ENCODE measurements at places on chromosomes 1 and 21. TPM values are rescaled to one million over a fixed set of nuclear protein-coding genes. Genes with fewer than 3 reads are reported as not detected.
A peak's percentile ranks its signal among the peaks of the same experiment; 100 is the strongest.

The PRKAA2 gene
- 65.9 TPM for total RNA-seq

The KCNJ9 gene
- not detected for total RNA-seq

The RAD54L gene
- total RNA-seq, result 0.89 TPM

The HS2ST1 gene
- total RNA-seq, result 15.7 TPM

The AADACL3 gene
- not detected for total RNA-seq

The TMEM63A gene
- 41.9 TPM for total RNA-seq

The LENEP gene
- not detected for total RNA-seq

The GFI1 gene
- 0.45 TPM for total RNA-seq

The FAM72D gene
- total RNA-seq, result 0.25 TPM

The PROK1 gene
- 1.3 TPM for total RNA-seq

The ERICH3 gene
- not detected for total RNA-seq

The KIF2C gene
- total RNA-seq, result 1.6 TPM

The GUCA2A gene
- not detected for total RNA-seq

The NPL gene
- total RNA-seq, result 9.5 TPM

The RAB4A gene
- 99.1 TPM for total RNA-seq

The KRTAP7-1 gene
- not detected for total RNA-seq

The TAS1R1 gene
- not detected for total RNA-seq

The TNFSF18 gene
- not detected for total RNA-seq

The PCP4 gene
- 7.5 TPM for total RNA-seq

GRCh38 chr1:40626383-40626770 is 39.1 kb downstream of the RIMS3 start:
- DNase-seq, result no peak

GRCh38 chr1:21848524-21849174 is 36.6 kb downstream of the LDLRAD2 start:
- no peak for DNase-seq

DNA sequence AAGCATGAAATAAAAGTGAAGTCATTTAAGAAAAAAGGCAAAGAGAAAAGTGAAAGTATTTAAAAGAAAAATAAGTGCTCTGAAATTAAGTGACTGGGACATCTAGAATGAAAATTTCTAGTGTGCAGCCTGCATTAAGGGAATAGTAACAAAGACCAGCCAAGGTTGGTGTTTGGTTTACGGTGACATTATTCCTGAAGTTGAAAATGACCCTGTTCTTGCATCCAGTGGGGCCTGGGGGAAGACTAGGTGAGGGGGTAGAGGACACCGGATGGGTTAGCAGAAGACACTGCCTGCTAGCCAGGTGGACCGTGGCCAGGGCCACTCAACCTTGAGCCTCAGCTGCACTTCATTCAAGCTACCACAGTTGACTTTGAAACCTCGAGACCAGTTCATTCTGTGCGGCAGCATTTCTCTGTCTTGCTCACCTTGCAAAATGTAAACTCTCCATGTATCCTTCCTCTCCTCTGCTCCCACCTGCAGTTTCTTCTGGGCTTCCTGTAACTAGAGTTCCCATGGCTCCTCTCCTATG is 14.3 kb upstream of the KCNK1 start:
- DNase-seq, result no peak

DNA sequence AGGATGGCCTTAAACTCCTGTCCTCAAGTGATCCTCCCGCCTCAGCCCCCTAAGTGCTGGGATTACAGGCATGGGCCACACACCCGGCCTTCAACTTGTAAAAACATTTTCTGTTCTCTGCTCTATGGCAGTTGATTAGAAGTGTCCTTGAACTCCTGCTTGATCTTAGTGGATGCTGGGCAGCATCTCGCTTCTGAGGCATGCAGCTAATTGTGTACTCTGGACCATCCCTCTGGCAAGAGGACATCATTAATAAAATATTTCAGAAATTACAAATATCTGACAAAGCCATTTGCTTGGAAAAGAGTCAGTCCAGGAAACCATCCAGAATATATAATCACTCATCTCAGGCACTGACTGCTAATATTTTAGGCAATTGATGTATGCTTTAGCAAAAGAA is 8.1 kb downstream of the NGF start:
- DNase-seq, result no peak

DNA sequence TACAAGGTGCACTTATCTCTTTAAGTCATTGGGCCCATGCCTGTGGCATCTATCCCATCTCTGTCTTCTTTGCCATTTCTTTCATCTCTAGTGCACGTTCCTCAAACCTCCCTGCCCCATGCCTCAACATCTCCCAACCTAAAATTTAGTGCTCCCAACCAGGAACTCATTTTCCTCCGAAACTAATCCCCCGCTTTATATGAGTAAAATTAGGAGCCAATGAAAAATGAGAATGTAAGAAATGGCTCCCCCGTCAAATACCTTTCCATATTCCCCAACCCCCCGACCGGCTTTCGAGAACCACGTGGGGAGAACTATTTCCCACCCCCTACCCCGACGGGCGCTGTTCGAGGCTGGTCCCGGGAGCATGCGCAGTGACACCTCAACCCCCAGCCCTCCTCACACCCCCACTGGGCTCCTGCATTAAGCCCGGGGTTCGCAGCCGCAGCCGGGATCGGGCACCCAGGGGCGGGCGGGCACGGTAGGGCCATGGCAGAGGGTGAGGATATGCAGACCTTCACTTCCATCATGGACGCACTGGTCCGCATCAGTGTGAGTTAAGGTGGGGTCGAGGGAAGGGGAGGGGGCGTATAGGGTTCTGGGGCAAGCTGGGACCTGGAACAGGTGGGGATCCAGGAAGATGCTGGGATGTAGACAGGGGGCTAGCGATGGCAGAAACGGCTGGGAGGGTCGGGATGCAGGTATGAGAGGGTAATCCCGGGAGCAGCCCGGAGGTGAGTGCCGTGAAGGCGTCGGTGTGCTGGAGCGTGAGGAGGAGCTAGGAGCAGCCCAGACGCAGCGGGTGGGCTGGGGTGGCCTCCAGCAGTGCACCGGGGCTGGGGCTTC is at the start of gene TRIM46:
TRIM46 (plus strand) TSS at position 372 of the 846 bp plus-strand sequence; CDS start at position 490, 118 bp downstream.
- DNase-seq, result peak; percentile 34

DNA sequence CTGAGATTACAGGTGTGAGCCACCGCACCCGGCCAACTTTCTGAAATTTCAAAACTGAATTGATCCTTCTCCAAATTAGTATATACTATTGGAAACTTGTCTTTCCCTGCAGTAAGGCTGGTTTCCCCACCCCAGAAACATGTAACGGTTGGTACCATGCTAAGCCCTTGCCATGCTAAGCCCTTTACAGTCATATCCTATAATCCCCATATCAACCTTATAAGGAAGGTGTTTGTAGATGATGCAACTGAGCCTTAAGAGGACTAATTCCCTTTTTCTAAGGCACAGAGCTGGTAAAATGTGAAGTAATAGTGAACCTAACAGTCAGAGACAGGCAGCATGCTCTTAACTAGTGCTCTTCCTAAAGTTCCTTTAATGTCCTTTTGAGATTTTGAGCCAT is 413.7 kb downstream of the DISC1 start:
- no peak for DNase-seq

DNA sequence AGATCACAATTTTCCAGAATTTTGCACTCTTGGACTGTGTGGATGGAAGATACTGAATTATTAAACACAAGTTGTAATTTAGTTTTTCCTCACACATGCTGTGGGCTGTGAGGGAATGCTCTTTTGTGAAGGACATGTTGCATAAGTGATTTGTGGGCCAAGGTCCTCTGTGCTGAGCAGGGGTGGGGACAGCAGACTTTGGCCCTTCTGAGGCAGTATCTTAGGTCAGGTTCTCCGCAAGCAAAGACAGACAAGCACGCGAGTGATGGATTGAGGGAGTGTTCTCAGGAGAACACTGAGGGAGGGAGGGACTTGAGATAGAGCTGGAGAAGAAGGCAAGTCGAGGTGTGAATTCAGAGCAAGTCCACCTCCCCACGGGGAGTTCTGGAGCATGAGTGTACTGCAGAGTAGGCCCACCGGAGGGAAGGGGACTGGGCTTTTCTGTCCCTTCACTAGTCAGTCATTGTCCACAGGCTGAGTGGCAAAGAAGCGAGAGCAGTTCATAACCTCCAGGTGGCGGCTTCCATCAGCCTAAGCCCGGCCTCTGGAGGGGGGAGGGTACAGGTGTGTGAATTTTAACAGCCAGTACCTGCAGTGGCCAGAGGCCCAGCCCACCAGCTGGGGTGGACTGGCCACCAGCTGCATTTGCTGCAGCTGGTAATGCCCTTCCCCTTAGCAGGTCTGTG is 19.1 kb upstream of the CD101 start:
- DNase-seq, result no peak

DNA sequence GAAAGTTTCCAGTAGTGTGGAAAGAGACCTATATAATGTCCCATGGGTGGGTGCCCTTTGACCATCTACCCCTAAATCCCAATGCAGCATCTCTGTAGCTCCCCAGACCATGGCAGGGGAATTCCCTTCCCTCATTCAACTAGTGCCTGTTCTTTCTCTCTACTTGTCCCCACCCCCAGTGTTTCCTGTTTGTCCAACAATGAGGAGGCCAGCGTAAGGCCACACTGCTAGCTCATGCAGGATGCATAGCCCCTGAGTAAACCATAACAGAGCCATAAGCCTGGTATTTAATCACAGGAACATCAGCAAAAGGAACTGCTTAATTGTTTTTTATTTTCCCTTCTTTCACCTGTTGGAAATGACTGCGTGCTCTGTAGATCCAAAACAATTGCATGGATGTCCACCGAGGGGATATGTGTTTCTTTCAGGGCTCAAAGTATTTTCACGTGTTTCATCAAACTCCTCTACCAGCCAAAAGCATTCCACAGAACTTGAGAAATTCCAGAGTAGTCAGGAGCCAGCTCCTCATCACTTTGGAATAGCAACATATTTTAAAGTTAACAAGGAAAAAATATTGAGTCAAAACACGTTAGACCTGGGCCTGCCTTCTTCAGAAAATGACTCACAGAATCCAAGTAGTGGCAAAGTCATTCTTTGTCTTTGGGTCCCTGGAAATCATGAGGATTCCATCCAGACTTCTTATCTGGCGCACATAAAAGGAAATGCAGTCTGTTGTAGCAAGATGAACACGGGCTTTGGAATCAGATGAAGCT is 162.5 kb upstream of the SGIP1 start:
- no peak for DNase-seq

- DNase-seq, result no peak
These were observed 566.0 kb downstream of the AJAP1 start for GRCh38 chr1:5220421-5220820.

- no peak for DNase-seq
These were observed 100.1 kb upstream of the S1PR1 start for GRCh38 chr1:101136739-101137138.

- no peak for DNase-seq
These were observed 4.2 kb downstream of the ST6GALNAC5 start for GRCh38 chr1:76871355-76871974.

DNA sequence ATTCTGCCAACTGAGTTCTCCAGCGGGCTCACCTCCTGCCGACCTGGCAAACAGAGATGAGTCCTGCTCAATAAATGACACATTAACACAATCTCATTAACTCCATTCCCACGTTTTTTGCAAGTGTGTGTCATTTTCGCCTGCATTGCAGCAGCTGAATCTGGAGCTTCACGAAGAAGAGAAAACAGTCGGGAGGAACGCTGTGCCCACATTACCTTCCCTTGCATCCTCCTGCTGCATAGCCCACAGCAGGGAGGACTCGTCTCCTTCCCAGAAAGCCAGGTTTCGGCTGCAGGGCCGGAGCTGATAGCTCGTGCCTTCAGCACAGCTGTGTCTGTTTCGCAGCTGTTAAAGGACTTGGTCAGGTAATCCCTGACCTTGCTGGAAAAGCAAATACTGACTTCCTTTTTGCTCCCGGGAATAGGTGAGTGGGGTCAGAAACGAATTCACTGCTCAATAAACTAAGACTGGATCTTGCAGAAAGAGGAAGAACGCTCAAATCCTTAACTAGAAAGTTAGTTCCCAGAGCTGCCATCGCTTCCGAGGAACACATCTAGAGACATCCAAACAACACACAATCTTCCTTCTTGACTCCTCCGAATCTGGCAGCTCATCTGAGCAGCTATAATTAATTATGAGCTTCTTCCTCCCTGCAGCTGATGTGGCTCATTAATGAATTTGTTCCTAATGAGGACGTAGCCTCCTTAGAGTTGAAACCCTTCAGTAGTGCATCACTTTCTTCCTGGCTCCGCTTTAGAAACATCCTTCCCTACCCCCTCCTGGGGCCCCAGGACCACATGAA is 33.0 kb downstream of the KANK4 start:
- DNase-seq, result no peak

- DNase-seq, result no peak
These were observed 193.2 kb downstream of the KAZN start for GRCh38 chr1:14791654-14792053.

GRCh38 chr1:150259758-150260669 is 2.4 kb downstream of the CA14 start:
- DNase-seq, result no peak

- no peak for DNase-seq
These were observed 103.9 kb upstream of the EDN2 start for GRCh38 chr1:41588334-41588875.

GRCh38 chr1:97190326-97190725 is 468.7 kb downstream of the PTBP2 start:
- DNase-seq, result no peak

- DNase-seq, result no peak
These were observed 264.6 kb upstream of the RAB4A start for GRCh38 chr1:229006121-229006870.

GRCh38 chr1:180927348-180927747 is 14.7 kb downstream of the KIAA1614 start:
- DNase-seq, result peak; percentile 71

DNA sequence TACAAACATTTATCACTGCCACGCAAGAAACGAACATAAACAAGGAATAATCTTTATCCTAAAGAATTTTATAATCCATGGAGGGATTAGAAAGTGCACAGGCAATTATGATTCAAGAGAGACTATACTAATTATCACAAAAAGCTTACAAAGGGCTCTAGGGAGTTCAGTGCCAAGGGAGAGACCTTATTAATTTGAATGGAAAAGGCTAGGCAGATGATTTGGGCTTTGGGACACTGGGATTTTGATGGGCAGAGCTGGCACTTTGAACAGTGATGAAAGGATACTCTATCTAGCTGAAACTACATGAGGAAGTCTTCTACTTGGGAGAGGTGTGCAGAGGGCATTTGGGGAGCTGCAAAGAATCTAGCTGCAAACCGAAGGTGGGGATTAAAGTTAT is 48.9 kb upstream of the IVNS1ABP start:
- DNase-seq, result no peak

GRCh38 chr1:210771131-210771530 is 362.8 kb downstream of the KCNH1 start:
- DNase-seq, result no peak

GRCh38 chr1:25695771-25696311 is 79.2 kb downstream of the MAN1C1 start:
- peak; percentile 55 for DNase-seq

DNA sequence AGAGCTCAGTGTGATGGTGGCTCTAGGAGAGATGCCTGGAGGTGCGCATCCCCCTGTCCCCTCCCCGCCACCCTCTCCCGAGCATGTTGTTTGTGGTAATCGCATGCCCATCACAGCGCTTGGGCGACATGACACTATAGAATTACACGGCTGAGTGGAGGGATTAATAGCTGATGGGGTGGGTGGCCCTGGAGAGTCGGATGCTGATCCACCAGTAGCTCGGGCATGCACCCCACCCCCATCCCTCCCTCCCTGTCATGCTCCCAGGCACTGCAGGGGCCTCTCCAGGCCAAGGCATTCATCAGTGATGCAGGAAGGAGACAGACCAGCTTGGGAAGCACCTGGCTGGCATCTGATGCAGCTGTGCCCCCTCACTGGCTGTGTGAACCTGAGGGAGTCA is 159.0 kb upstream of the IGSF21 start:
- no peak for DNase-seq

GRCh38 chr1:202274611-202275010 is 67.1 kb downstream of the UBE2T start:
- peak; percentile 63 for DNase-seq
